ENCODE measurements at places on chromosomes 2 and 18.
A peak's percentile ranks its signal among the peaks of the same experiment; 100 is the strongest.

GRCh38 chr2:120566331-120567035 is 169.2 kb upstream of the GLI2 start:
- DNase-seq, result no peak

- peak; percentile 6 for DNase-seq
Observed at GRCh38 chr18:27143580-27144287, 41.4 kb downstream of the CHST9 start.

- DNase-seq, result no peak
Observed at GRCh38 chr2:49913025-49913424, 758.7 kb upstream of the FSHR start.

- no peak for DNase-seq
Observed at GRCh38 chr2:207606399-207606798, 18.8 kb downstream of the METTL21A start.

GRCh38 chr18:57333940-57334339 is 18.4 kb upstream of the ST8SIA3 start:
- DNase-seq, result no peak

DNA sequence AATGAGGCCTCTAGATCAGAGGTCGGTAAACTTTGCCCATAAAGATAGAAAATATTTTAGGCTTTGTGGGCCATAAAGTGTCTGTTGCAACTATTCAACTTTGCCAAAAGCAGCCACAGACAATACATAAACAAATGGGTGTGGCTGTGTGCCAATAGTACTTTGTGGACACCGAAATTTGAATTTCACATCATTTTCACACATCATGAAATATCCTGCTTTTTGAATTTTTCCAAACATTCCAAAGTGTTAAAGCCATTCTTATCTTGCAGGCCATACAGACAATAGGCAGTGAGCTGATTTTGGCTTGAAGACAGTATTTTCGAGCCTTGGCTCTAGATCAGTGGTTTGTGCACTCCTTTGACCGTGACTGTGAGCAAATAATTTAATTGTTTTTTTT is 51.1 kb upstream of the EPC2 start:
- no peak for DNase-seq

- DNase-seq, result no peak
Observed at GRCh38 chr2:168192839-168193616, 54.4 kb downstream of the STK39 start.

- no peak for DNase-seq
Observed at GRCh38 chr2:145123606-145124005, 603.7 kb upstream of the ZEB2 start.

DNA sequence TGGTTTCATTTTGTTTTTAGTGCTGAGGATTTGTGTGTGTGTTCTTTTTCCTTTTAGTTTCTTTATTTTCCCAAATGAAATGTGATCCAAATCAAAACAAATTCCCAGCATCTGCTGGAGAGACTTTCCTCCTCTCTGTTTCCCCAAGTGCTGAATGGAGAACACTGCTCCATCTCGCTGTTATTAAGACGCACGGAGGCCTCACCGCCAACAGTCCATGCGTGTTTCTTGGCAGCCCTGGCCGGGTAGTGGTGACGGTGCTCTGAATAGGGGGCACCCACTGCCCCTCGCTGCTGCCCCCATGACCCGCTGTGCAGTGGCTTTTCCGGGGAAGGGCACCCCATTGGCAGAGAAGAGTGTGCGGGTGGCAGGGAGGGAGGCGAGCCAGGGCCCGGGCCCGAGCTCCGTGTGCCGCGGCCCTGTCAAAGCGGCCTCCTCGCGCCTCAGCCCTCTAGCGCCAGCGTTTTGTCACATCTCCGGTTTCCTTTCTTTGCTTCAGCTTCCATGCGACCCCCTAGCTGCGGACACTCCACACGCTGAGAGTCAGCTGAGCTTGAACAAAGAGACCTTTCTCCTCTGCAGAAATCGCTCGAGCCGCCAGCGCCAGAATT is 473.7 kb upstream of the SALL3 start:
- DNase-seq, result no peak

GRCh38 chr2:181152701-181153100 is 172.3 kb downstream of the UBE2E3 start:
- no peak for DNase-seq

DNA sequence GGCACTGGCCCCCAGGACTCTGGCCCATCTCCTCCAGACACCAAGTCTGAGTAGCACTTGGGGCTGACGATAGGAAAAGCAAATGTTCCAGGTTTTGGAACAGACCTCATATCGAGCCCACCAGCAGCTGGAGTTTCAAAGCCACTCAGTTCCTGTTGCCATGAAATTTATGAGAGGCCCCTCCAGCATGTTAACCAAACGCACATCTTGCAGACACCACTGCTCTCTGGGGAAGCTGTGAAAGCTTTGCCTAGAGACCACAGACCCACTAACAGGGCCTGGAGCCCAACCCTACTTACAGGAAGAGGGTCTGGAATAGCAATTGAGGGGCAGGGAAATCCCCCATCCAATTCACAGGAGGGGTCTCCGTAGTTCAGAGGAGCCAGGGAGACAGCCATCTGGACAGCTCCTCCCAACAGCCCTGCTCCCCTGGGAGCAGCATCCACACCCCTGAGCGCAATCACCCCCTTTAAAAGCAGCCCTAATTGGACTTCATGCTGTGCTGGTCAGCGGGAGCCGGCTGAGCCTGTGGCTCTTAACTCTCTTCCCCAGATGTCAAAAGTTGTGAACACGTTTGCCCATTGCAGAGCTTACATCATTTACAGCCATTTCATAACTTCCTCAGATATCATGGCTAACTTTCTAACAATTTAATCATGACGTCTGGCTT is 81.3 kb downstream of the TGFA start:
- DNase-seq, result no peak

GRCh38 chr2:127792805-127793204 is 18.2 kb downstream of the WDR33 start:
- DNase-seq, result no peak

GRCh38 chr2:16034975-16035746 is 94.8 kb downstream of the MYCN start:
- DNase-seq, result no peak

GRCh38 chr2:43839776-43840564 is 1.2 kb downstream of the ABCG8 start:
- no peak for DNase-seq

DNA sequence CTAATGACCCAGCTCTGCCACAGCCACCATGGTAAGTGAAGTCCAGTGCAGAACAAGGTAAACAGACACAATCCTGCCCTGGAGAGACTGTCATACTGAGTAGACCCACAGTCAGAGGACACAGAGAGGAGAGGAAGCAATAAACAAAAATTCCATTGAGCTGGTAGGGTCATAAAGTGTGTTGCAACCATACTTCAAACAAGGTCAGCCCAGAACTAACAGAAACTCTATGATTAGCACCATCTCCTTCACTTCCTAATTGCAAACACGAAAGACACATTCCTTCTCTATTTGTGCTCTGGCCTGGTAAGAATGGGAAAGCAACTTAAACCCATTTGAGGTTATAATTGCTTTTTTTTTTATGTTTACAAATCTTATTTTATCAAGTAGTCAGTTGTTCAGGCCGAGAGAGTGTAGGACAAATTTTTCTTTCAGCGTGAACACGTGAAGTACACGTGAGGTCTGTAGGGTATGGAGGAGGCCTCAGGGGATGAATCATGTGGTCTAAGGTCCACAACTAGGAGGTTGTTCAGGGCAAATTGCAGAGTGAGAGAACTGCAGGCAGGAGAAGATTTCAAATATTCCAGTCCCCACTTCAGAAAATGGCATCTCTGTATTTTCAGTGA is 71.4 kb upstream of the GLS start:
- DNase-seq, result no peak

DNA sequence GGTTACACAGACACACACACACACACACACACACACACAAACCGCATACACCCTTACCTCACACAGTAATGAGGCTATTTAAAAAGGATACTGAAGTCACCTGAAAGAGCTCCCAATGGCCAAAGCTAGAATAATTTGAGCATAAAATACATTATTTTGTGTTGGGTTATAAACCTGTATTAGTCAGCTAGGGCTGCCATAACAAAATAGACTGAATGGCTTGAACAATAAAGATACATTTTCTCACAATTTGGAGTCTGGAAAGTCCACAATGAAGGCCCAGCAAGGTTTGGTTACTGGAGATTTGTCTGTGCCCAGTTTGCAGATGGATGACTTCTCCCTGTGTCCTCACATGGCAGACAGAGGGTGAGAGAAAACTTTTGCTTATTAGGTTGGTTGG is 605.4 kb upstream of the REG3G start:
- DNase-seq, result no peak

GRCh38 chr18:33603454-33603853 is 25.4 kb downstream of the ASXL3 start:
- no peak for DNase-seq

- DNase-seq, result no peak
Observed at GRCh38 chr2:3466482-3466863, 52.9 kb downstream of the ADI1 start.

GRCh38 chr18:75805265-75805664 is 377.8 kb upstream of the SMIM21 start:
- DNase-seq, result no peak

GRCh38 chr18:62372156-62372555 is 47.0 kb downstream of the TNFRSF11A start:
- DNase-seq, result no peak

- peak; percentile 77 for DNase-seq
Observed at GRCh38 chr2:20617892-20618467, 32.9 kb downstream of the HS1BP3 start.

DNA sequence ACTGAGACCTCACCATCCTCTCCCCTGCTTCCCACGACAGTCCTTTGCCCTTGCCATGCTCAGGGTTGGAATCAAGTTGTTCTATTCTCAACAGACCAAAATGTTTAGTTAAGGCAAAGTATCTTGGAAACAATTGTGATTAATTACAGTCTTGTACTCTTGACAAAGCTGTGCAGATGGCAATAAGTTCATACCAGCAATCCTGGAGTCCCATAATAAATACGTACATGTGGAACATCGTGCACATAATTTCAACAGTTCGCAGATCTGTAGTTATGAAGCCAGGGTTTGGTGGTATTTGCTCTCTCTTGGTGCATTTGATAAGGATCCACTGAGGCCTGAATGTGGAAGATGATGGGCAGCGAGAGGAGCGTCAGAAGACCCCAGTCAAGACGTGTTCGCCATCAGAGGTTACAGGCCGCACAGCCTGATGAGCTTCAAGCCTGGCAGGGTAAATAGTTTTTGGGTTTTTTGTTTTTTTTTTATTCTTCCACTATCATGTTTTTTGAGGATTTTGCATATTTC is 52.9 kb upstream of the EML6 start:
- DNase-seq, result no peak

- DNase-seq, result no peak
Observed at GRCh38 chr2:202821206-202822160, 50.1 kb downstream of the ICA1L start.

DNA sequence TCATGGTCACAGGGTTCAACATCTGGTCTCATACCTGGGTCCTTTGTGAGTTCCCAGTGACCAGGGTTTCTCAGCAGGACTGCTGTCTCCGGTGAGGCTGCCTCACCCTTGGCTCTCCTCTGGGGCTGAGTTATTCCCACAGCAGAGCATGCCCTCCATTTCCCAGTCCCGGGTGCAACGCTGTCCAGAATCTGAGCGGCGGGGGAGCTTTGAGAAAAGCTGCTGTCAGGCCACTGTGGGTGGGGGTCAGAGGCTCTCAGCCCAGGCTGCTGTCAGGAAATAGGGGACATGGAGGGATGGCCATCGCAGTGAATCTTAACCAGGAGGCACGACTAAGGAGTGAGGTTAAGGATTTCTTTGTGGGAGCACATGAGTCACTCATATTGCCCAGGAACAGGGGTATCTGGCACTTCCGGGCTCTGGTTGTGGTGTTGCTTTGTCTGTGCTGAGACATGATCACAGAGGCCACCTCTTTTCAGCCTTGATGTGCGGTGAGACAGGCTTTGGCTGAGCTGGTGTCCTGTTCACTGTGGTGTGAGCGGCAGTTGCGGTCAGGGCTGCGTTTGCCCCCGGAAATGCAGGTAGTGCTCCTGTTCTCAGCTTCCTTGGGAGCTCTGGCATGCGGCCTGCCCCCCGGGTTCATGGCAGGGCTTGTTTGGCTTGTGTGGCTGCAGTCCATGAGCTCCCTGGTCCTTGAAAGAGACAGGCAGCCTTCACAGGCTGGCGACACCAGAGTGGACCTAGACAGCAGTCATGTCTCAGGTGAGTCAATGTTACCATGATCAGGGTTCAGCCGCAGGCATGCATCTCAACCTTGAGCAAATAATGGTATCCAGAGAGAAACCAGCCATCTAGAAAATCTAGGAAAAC is 310.7 kb upstream of the MYT1L start:
- DNase-seq, result no peak

- no peak for DNase-seq
Observed at GRCh38 chr2:190415794-190416775, 7.9 kb downstream of the MFSD6 start.

DNA sequence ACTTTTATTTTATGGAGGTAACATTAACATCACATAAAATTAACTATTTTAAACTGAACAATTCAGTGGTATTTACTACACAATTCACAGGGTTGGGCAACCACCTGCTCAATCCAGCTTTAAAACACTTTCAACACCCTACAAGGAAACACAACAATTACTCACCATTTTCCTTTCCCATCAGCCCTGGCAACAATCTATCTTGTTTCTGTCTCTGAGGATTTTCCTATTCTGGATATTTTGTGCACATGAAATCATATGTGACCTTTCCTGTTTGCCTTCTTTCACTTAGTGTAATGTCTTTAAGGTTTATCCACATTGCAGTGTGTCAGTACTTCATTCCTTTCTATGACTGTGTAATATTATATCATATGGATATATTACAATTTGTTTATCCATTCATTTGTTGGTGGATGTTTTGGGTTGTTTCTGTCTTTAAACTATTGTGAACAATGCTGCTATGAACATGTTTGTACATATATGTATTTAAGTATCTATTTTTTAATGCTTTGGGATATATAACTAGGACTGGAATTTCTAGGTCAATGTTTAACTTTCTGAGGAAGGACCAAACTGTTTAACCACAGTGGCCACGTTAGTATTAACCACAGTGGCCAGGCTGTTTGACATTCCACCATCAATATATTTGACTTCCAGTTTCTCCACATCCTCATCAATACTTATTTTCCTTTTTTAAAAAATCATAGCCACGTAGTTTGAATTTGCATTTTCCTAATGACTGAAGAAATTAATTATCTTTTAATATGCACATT is 72.4 kb upstream of the KIF5C start:
- no peak for DNase-seq

GRCh38 chr2:196260546-196260945 is 89.2 kb upstream of the STK17B start:
- no peak for DNase-seq

DNA sequence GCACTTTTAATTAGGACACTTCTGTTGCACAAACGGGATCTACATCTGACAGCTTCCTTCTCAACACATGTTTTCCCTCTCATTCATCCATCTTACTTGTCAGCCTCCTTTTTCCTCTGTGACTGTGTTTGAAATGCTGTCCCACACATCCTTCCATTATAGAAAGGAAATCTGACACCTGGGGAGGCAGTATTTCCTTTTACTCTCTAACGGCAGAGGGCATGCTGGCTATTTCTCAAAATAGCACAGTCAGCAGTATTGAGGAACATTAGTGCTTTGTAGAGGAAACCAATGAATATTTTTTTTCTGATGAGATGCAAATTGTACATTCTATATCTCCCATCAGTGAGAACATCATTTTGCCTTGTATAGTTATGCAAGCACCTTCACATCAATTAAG is 668.7 kb downstream of the SLC4A3 start:
- no peak for DNase-seq

GRCh38 chr2:166013878-166014277 is 60.3 kb upstream of the TTC21B start:
- DNase-seq, result no peak

- no peak for DNase-seq
Observed at GRCh38 chr2:145021962-145022665, 502.2 kb upstream of the ZEB2 start.

Measured in HuH-7.5 (cell line).